ENCODE measurements at places on chromosomes 3 and 15. TPM values are rescaled to one million over a fixed set of nuclear protein-coding genes. Genes with fewer than 3 reads are reported as not detected.

- no peak for DNase-seq
These were observed 137.9 kb upstream of the LIPC start for GRCh38 chr15:58293622-58294550.

GRCh38 chr3:73549051-73549600 is 75.6 kb downstream of the PDZRN3 start:
- no peak for DNase-seq

DNA sequence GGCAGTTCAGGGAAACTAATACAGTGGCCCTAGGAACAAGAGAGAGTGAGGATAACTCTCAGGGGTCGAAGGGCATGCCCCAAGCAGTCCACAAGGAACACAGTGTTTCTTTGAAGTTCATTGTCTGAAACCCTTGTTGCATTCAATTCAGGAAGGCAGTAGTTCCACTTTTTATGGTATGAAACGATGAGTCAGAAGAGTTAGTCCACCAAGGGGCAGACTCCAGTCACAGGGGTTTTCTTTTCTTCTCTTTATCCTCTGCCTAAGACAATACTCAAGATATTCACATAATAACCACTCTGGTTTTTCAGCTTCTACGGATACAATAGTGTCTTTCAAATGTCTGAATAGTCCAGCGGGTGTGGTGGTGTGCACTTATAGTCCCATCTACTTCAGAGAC is 23.7 kb upstream of the TICRR start:
- peak; percentile 14 for DNase-seq

GRCh38 chr3:112261742-112262141 is 32.3 kb downstream of the SLC9C1 start:
- DNase-seq, result no peak

DNA sequence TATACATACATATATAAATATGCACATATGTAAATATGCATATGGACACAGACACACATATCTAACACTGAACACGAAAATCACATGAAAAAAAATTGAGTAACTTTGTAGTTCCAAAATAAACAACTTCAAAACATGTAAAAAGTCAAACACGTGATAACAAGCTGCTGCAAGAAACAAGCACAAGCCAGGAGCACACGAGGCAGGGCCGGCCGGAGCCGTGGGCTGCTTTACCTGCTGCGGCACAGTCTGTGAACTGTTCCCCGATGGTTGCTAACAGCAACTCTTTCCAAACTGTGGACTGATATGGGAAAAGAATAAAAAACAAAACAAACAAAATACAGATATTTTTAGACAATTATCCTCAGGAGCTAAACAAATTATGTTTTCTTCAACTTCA is 31.6 kb downstream of the EIF4E3 start:
- no peak for DNase-seq

- DNase-seq, result no peak
These were observed 31.0 kb upstream of the ADAMTS17 start for GRCh38 chr15:100372739-100373119.

DNA sequence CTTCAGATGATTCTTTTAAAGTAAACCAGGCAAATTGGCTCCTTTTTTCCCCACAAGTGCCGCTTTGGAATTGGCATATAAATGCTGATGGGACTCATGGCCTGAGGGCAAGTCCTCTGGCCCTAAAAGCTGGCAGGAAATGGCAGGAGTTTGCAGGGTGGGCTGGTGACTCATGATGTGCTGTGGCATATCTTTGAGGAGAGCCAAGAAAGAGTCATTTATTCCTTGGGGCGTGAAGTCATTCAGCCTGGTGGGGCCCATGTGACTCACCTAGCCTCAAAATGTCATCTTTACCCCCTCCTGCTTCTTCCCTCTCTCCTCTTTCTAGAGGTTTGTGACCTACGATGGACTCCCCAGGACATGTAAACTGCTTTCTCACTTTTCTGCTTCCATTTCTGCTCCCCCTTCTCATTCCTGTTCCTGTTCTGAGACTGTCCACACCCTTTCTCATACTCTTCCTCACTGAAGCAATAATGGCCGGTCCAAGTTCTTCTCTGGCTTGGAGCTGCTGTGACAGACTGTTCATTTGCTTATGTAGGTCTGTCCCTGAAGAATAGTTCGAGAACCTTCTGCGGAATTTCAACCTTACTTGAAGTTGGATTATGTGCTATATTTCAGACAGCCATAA is 326.1 kb downstream of the SATB1 start:
- DNase-seq, result no peak

- DNase-seq, result peak; percentile 90
These were observed 106.3 kb upstream of the ABHD17C start for GRCh38 chr15:80588801-80589200.

DNA sequence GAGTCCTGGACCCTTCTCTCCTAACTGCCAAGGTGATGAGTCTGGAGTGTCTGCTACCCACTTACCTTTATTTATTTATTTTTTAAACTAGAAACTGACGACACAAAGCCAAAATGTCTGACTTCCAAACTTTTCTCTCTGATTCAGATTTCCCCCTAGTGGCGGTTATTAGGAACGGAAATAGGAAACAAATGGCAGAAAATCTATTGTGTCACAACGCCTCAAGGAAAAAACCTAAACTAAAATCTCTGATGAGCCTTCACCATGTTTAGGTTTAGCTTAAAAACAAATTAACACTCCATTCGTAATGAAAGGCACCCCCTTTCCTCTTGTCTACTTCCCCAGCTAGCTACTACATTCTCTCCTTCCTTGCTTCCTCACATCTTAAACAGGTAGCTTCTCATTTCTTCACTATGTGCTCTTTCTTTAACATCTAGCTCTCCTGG is 94.0 kb upstream of the MEX3B start:
- DNase-seq, result peak; percentile 69

DNA sequence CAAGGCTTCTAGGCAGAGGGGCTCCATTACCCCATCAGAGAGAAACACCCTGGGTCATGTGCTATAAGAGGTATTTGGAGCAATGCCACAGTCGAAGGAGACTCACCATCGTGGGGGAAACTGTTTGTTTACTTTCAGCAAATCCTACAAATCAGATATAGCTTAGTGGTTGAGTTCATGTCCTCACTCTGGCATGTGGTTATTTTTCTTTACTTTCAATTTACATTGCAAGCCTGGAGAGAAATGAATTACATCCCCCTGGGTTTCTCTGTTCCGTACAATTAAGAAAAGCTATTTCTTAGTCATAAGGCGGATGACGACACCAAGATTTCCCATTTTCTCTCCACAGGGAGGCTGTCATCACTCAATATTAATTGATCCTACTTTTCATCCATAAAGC is 36.9 kb downstream of the RFTN1 start:
- DNase-seq, result peak; percentile 90

- no peak for DNase-seq
These were observed 122.5 kb downstream of the ATP10A start for GRCh38 chr15:25740383-25741255.

DNA sequence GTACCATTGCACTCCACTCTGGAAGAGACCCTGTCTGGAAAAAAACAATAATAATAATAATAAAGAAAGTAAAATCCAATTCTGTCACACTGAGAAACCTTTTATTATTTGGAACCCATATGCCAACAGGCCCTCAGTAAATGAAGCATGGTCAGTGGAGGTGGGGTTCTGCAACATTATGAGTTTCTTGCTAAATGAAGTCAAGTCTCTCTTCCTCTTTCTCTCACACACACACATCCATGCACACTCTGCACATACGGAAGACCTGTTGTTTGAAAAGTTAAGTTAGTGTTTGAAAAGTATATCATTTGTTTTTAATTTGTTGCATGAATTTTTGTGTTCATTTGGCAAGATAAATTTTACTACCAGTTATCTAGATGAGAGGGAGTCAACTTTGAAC is 27.8 kb downstream of the GAP43 start:
- no peak for DNase-seq

- peak; percentile 45 for DNase-seq
These were observed at the start of gene SST for GRCh38 chr3:187669675-187670504. Gene SST, minus strand, starts transcription at chr3:187670394. Its CDS starts 103 bp downstream, at chr3:187670291.

- DNase-seq, result peak; percentile 79
These were observed 20.0 kb downstream of the MYO1E start for GRCh38 chr15:59352683-59353082.

DNA sequence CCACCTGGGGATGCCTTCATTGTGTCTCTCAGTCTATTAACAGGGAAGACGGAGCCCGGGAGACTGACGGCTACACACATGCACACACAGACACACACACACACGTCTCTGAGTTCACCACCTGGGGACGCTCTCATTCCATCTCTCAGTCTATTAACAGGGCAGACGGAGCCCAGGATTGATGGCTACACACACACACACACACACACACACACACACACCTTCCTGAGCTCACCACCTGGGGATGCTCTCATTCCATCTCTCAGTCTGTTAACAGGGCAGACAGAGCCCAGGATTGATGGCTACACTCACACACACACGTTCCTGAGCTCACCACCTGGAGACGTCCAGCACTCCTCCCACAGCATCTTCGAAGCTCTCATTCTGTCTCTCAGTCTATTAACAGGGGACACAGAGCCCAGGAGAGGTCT is 143.9 kb downstream of the OR4M2 start:
- no peak for DNase-seq

- peak; percentile 96 for DNase-seq
These were observed 2.2 kb downstream of the ST6GAL1 start for GRCh38 chr3:186932281-186933181.

GRCh38 chr3:120203016-120203415 is 82.0 kb downstream of the GPR156 start:
- DNase-seq, result peak; percentile 82

- DNase-seq, result no peak
These were observed 50.7 kb upstream of the GOLGA6L2 start for GRCh38 chr15:23497710-23498111.

GRCh38 chr3:102141096-102141927 is 292.0 kb downstream of the NFKBIZ start:
- DNase-seq, result peak; percentile 76

SPINK8 gene
- total RNA-seq, result not detected

CISH gene
- 2.5 TPM for total RNA-seq

EFHB gene
- total RNA-seq, result 0.99 TPM

NOX5 gene
- 0.07 TPM for total RNA-seq

CRBN gene
- 34.8 TPM for total RNA-seq

HTR3E gene
- not detected for total RNA-seq

SKOR1 gene
- 0.15 TPM for total RNA-seq

SH2D7 gene
- not detected for total RNA-seq
